ENCODE measurements at places on chromosomes 2 and 18.

GRCh38 chr2:160308915-160309314, 108.8 kb upstream of the ITGB6 start:
- DNase-seq: no peak

DNA sequence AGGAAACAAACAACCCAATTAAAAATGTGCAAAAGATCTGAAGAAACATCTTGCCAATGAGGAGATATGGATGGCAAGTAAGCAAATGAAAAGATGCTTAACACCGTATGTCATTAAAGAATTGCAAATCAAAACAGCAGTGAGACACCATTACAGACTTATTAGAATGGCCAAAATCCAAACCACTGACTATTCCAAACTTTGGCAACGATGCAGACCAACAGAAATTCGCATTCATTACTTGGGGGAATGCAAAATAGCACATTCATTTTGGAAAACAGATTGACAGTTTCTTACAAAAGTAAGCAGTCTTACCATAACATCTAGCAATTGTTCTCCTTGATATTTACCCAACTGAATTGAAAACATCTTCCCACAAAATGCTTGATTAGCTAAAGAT, 1118.7 kb downstream of the SUCLG1 start:
- no peak for DNase-seq

- no peak for DNase-seq
Measured at GRCh38 chr18:10374636-10375293, 79.7 kb upstream of the APCDD1 start.

GRCh38 chr2:112927745-112928144, 16.8 kb downstream of the IL37 start:
- no peak for DNase-seq

DNA sequence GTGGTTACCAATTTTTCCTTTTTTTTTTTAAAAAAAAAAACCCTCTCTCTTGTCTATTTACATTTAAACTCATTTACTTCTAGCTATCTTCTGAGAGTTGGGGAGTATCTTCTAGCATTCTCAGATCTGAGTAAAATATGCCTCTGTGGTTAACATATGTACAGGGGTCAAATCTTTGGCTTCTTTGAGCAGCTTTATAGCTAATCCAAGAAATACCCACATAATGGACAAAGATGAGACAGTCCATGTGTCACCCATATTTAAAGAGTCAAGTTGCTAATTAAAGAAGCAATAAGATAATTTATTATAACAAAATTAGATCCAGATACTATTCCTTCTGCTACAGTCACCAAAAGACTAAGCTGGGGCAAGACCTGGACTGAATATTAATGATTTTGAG, 139.0 kb upstream of the HNRNPA3 start:
- DNase-seq: no peak

GRCh38 chr2:1681017-1681318, 63.3 kb downstream of the PXDN start:
- DNase-seq: no peak

DNA sequence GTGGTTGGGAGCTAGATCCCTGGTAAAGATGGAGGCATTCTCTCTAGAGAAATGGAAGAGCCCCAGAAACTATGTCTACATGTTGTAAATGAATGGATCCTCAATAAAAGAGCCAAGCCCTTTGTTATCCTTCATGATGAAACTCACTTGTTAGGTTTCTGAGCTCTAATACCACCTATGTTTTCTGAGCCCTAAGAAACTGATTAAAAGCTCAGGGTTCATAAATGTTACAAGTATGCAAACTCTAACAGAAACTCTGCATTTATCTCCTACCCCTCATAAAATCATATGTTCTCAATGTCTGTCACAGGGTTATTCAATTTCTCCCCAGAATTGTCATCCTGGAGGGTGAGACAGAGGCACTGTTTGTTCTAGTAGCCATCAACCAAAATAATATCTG, 18.0 kb upstream of the HNMT start:
- DNase-seq: no peak

DNA sequence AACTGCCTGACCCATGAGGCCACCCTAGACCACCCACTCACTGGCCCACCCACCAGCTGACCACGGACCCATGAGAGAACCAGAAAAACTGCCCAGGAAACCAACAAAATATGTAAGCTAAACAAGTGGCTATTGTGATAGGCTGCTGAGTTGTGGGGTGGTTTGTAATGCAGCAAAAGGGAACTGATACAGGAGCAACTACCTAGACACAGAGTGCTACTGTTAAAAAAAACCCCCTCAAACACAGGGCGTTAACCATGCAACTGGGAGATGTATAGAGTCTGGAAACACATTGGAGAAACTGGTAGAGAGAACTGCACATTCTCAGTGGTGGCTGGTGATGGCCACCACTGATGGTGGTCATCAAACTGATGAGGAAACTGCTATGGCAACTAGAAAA, 206.3 kb upstream of the GYPC start:
- DNase-seq: no peak

- no peak for DNase-seq
Measured at GRCh38 chr2:72864500-72864899, 22.7 kb upstream of the SPR start.

DNA sequence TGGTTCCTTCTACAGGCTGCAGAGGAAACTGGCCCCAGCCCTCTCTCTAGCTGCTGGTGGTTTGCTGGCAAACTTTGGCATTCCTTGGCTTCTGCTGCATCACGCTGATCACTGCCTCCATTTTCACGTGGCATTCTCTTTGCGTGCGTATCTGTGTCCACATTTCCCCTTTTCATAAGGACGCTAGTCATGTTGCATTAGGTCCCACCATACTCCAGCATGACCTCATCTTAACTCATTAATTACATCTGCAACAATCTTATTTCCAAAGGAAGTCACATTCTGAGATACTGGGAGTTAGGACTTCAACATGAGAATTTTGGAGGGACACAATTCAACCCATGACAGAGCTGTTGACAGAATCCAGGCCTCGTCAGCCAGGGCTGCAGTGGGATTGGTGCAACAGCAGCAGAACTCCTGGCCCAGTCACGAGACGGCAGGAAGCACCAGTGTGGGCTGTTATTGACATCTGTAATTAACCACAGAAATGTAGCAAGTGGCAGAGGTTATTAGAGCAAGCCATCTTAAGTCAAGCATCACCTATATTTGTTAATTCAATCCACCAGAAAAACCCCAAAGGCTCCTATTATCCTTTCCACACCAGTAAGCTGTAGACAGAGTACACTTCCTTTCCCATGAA, 132.4 kb downstream of the TMEM163 start:
- DNase-seq: no peak
